ENCODE measurements at places on chromosomes 4 and X.

DNA sequence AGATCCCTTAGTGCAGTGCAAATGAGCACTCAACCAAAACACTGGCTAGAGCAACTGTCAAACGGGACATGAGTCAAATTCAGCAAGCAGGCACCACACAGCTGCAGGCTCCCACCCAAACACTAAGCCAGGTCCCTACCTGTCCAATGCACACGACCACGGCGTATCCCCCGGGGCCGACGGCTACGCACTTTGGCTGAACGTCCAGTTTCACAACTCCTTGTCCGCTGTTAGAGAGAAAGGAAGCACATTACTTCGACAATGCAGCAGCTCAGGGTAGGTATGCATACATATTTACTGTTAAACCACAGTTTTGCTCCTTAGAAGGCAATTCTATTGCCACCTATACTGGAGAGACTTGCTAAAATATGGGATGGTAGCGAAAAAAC is 35.4 kb downstream of the WDR1 start:
- DNase-seq: no peak

DNA sequence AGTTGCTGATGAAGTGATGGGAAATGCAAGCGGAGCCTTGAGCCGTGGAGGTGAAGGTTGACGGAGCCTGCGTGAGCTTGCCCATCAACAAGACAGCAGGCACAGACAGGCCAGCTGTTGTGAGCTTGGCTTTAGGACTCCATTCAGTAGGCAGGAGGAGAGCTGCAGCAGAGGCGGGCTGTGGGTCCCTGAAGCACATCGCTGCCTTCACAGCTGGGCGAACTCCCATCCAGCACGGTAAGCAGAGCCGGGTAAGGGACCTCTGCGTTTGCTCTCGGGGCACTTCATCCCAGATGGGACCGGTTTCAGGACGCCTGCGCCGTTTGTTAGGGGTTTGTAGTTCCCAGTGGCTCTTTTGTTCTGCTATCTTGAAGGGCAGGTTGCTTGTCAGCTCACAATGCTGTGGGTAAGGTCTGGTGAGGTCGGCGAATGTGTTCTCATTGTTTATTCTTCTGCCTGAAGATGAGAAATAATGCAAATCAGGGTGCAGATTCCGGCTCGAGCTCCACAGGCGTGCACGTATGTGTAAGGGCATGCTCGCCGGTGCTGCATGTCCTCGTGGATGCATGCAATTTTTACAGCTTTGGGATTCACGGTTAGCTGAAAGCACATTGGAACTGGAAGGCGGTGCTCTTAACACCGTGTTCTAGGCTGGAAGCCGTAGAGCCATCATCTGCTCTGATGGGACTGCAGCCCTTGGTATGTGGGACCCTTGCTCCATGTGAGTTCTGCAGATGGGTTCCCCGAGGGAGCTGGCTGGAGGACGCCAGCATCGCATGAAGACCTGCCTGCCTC is 54.6 kb upstream of the CLDN34 start:
- no peak for DNase-seq

DNA sequence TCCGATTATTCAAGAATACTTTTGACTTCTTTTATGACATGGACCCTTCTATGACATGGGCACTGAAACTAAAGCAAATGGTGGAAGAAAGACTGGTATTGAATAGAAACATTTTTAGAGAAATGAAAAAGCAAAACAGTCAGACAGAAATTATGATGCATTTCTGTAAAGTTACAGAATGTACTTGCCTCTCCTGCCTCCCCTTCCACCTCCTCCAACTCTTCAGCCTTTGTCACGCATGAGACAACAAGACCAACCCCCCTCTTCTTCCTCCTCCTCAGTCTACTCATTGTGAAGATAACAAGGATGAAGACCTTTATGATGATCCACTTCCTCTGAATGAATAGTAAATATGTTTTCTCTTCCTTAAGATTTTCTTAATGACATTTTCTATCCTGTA is 46.3 kb upstream of the HUWE1 start:
- DNase-seq: no peak

GRCh38 chr4:54016504-54016903 is 47.9 kb downstream of the CHIC2 start:
- DNase-seq: no peak

GRCh38 chrX:86845101-86845500 is 672.5 kb upstream of the KLHL4 start:
- no peak for DNase-seq

GRCh38 chr4:93018806-93019205 is 715.0 kb downstream of the GRID2 start:
- DNase-seq: no peak
